ENCODE measurements at places on chromosomes 7 and 10.
A peak's percentile ranks its signal among the peaks of the same experiment; 100 is the strongest.

GRCh38 chr7:157090485-157091165 is 48.1 kb upstream of the UBE3C start:
- no peak for DNase-seq

- DNase-seq, result no peak
These were observed 478.5 kb downstream of the KIF20B start for GRCh38 chr10:90179696-90180407.

DNA sequence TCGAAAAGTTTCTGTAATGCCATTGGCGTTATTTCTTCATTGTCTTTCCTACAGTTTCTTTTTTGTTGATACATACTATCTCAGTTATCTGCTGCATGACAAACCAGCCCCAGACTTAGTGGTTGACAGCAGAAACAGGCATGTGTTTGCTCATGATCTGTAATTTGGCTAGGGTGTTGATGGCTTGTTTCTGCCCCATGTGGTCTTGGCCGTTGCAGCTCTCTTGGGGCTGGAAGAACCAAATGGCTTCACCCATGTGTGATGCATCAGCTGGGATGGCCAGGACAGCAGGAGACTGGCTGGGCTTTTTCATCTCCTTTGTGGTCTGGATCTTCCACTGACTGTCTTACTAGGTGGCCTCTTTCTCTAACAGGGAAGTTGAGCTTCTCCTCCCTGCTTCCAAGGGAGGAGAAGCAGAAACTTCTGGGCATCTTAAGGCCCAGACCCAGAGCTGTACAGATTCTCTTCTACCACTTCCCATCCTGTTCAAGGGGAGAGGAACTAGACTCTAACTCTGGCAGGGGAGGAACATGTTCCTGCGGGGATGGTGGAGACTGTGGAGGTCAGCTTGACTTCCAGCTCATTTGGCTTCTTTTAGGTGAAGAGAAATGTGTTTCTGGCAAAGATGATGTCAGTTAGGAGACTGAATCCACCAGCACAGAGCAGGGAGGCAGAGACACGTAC is 89.3 kb downstream of the FANK1 start:
- DNase-seq, result no peak

GRCh38 chr10:10133281-10133680 is 884.4 kb upstream of the CELF2 start:
- no peak for DNase-seq

DNA sequence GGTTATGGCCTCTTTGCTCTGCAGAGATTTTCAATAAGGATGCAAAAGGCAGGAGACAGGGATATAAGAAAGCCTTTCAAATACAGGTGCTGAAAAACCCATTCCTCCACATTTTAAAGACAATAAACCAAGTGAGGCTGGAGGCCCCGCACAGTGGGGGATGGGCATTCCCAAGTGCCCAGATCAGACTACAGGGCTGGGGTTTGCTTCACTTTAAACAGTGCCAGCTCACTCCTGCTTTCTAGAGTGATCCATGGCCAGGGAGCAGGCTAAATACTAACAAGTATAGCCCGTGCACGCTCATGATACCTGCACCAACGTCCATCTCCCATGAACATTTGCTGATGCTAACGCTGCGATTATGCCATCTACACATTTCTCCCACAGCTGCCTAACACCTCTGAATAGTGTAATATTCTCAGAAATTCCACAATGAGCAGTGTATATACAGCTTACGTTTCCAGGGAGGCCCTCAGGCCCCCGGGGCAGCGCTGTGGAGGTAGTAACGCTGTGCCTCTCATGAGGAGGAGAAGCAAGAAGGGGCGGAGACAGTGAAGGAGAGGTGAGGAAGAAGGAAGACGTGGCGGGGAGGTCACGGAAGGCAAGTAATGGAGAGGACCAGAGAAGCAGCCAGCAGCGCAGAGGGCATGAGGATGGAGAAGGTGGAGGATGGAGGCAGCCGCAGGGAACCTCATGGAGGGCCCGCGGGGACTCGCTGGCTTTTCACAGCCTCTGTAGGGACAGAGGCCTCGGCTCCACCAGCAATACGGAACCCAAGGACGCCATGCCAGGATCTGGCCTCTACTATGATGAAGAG is 141.7 kb downstream of the USP6NL start:
- no peak for DNase-seq

DNA sequence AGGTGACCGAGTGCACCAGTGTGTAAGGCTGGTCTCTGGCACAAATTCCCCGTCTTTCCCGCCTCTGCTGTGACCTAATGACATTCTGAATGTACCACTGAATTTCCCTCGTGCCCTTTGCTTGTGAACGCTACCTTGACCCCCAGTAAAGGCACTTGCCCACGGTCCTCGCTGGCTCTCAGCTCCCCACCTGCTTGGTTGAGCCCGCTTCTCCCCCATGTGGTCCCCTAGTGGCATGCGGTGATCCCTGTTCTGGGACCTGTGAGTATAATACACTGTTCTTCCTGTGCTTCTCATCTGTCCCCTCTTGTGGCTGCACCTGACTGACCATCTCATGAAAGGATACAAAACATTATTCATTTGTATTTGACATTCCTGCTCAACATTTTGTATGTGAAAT is 495.7 kb downstream of the INHBA start:
- DNase-seq, result no peak

DNA sequence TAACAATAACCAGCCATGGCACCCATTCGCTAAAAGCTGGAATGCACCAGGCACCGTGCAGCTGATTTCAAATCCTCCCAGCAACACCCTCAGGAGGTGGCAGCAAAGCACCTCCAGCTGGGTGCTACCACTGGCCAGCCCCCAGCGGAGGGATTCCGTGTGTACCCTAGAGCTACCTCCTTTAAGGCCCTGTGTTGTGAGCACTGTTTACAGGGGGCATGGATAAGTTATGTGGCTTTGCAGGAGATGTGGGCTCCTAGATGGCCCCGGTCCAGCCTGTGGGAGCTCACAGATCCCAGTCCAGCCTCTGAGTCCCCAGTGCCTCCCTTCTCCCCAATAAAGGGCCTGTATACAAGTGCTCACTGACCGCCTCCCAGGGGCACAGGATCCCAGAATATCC is 27.1 kb downstream of the TNRC18 start:
- DNase-seq, result no peak

DNA sequence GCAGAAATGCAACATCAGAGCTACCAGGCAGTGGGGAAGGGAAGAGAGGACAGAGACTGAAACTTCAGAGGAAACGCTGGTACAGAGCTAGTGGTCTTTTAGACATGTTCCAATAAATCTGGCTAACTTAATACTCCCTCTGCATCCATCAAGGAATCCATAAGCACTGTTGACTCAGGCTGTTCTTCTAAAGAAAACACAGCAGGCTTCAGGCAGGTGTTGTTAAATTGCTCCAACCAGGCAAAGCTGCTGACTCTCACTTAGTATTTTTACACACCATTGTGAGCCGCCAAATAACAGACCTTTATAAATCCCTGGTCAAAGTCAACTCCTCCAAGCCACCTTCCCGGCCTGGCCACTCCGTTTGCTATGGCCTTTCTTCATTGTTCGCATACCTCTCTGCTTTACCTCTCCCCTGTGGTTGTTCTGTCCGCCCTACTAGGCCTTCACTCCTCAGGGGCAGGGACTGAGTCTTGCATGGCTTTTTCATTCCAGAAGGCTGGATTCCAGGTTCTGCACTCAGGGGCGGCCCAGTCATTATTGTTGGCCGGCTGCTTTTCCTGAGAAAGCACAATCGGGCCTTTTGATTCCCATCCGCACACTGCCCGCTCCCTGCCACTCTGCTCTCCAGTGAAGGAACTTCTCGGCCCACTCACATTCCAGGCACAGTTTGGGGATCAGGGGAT is 18.4 kb downstream of the CREB3L2 start:
- DNase-seq, result peak; percentile 88

GRCh38 chr7:104976966-104977636 is 36.9 kb upstream of the KMT2E start:
- no peak for DNase-seq

GRCh38 chr10:62437696-62438095 is 63.5 kb downstream of the ZNF365 start:
- DNase-seq, result peak; percentile 50

- DNase-seq, result no peak
These were observed 6.6 kb upstream of the PDSS1 start for GRCh38 chr10:26690731-26691475.

- DNase-seq, result no peak
These were observed 47.3 kb upstream of the BPGM start for GRCh38 chr7:134599371-134599770.

DNA sequence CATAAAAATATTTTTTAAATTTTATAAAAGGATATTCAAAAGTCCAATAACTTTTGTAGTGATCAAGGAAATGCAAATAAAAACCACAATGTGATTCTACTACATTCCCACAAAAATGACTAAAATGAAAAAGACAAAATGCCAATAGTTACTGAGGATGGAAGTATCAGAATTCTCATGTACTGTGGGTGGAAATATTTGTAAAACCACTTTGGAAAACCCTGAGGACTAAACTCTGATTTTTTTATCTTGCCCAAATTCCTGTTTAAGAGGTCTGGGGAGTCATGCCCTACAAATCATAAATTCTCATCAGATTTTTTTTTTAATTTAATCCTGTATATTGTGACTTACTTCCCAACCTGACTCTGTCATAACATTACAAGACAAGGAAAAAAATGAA is 9.8 kb upstream of the SEMA3D start:
- no peak for DNase-seq

GRCh38 chr7:105776068-105776790 is 100.2 kb downstream of the ATXN7L1 start:
- DNase-seq, result peak; percentile 40

GRCh38 chr10:71784679-71785272 is 11.5 kb upstream of the VSIR start:
- DNase-seq, result no peak

GRCh38 chr7:82173400-82174021 is 270.1 kb downstream of the CACNA2D1 start:
- DNase-seq, result no peak

- no peak for DNase-seq
These were observed 171.8 kb upstream of the AHR start for GRCh38 chr7:17126413-17127268.
